ENCODE measurements at places on chromosomes 2 and 18. TPM values are rescaled to one million over a fixed set of nuclear protein-coding genes. Genes with fewer than 3 reads are reported as not detected.

The RGPD4 gene
- total RNA-seq: 0.16 TPM

The GAREM1 gene
- 5.5 TPM for total RNA-seq

The REEP1 gene
- total RNA-seq: not detected

The ANKRD36 gene
- total RNA-seq: 48.9 TPM

The CFAP53 gene
- total RNA-seq: 0.57 TPM

The CYRIA gene
- 5.6 TPM for total RNA-seq

The SETBP1 gene
- total RNA-seq: 15.0 TPM

The G6PC2 gene
- not detected for total RNA-seq

The DCDC2C gene
- total RNA-seq: not detected

The MBP gene
- 54.1 TPM for total RNA-seq

The SFTPB gene
- 0.09 TPM for total RNA-seq

The HOXD13 gene
- total RNA-seq: not detected

The CXXC1 gene
- total RNA-seq: 68.4 TPM

The BOLL gene
- total RNA-seq: not detected

The FAM237A gene
- not detected for total RNA-seq

The FTCDNL1 gene
- total RNA-seq: 1.5 TPM

The NOSTRIN gene
- 0.81 TPM for total RNA-seq

The LDLRAD4 gene
- 0.54 TPM for total RNA-seq

The FZD7 gene
- total RNA-seq: 35.8 TPM

The LCLAT1 gene
- total RNA-seq: 21.5 TPM

The HNMT gene
- total RNA-seq: 32.2 TPM

The RAX gene
- total RNA-seq: not detected

The CPLX4 gene
- not detected for total RNA-seq

The CCDC74B gene
- total RNA-seq: 9.7 TPM

The EML6 gene
- 0.49 TPM for total RNA-seq

The GALNT3 gene
- total RNA-seq: 3.1 TPM

The GPD2 gene
- total RNA-seq: 59.3 TPM

The ALPP gene
- total RNA-seq: not detected
